ENCODE measurements at places on chromosomes 2 and 18.
A peak's percentile ranks its signal among the peaks of the same experiment; 100 is the strongest.

- no peak for DNase-seq
Observed at GRCh38 chr2:19198381-19198780, 160.0 kb downstream of the OSR1 start.

- no peak for DNase-seq
Observed at GRCh38 chr2:27381577-27382181, 1.1 kb upstream of the ZNF513 start.

- no peak for DNase-seq
Observed at GRCh38 chr2:232103140-232103737, 141.7 kb downstream of the DIS3L2 start.

DNA sequence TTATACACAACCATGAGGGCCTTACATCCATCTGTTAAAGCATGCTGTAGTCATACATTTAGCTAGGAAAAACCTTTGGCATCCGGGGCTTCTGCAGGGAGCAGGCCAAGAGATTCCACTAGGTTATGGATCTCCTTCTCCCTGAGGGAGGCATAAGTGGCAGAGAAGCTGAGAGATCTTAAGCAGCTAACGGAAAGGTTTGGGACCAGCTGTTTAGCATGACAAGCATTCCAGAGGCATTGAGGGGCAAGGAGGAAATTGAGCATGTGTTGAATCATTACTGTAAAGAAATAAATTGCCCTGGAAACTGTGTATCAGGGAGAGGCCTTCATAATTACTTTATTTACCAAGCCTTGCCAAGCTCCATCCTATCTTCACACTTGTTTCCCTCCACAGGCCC is 643.1 kb downstream of the CNTNAP5 start:
- no peak for DNase-seq

- DNase-seq = no peak
Observed at GRCh38 chr2:54969295-54969939, 80.8 kb downstream of the RTN4 start.

- DNase-seq = no peak
Observed at GRCh38 chr2:73292906-73293533, 328 bp downstream of the EGR4 start.

DNA sequence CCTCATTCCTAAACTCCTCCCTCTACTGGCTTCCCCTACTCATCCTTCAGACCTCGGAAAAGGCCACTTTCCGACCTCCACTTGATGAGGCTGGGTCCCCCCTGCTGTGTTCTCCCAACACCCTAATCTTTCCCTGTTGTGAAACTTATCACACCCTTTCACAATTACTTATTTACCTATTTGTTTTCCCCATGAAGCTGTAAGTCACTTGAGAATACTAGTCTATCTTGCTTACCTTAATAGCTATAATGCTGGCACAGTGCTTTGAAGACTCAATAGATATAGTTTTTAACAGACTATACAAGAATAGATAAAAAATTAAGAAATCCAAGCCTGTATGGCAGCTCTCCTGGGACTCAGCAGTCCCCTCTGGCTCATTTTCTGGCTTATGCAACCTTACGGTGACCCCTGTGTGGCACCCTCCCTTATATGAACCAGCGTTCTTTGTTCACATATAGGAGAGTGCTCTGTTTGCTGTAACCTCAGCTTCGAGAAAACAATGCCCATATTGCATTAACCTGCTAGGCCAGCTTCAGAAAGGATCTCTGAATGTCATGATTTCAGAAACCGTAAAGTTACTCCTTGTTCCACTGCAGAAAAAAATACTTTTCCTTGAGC is 220.4 kb upstream of the PKDCC start:
- DNase-seq = no peak

DNA sequence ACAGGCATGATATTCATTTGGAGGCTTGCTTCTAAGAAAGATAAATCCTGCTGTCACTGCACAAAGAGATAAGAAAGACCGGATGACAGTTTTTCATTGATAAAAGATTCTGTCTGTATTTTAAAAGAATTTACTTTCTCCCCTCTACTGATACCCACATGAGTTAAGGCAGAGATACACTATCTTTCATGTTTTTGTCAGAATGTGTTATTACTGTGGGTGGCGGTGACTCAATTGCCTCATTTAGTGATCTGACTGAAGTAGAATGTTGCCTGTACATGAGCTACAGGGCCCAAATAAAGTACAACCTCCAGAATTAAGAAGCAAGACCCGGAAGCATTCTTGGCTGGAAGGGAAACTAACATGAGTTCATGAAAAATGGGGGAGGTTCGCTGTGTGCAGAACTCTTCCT is 480.0 kb downstream of the SLC4A3 start:
- no peak for DNase-seq

- no peak for DNase-seq
Observed at GRCh38 chr2:233093721-233094120, 33.6 kb downstream of the INPP5D start.

DNA sequence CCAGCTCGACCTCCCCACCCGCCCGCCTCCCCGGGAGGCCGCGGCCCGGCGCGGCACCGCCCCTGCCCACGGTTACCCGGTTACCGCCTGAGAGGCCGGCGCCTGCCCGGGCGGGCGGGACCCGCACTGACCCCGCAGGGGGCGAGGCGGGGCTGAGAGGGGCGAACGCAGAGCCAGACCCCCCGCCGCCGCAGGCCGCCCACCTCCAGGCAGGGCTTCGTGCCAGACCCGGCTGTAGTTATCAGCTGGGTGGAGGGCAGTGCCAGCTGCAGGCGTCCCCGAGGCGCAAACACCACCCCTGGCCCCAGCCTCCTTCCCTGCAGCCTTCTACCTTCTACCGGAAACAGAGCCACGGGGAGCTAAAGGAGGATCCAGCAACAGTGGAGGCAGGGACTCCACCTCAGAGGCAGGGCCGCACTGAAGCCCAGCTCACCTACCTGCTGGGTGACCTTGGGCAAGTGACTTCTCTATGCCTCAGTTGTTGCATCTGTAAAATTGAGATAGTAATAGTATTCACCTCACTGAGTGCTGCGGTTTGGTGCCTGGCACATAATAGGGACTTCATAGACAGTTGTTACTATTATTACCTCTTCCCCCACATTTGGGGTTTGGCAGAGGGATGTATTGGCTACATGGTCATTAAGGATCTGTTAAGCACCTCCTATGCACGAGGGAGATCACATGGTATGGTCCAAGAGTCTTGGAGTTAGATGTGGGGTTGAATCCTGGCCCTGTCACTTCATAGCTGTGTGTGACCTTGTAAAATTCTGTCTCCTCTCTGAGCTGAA is 231.6 kb upstream of the SMAD2 start:
- peak; percentile 87 for DNase-seq

All from NCI-H1930 (cell line).